Adrenal gland (tissue), 19 donors: ENCODE measurements at places on chromosomes 6 and 20. TPM values are rescaled to one million over a fixed set of nuclear protein-coding genes. Genes with fewer than 3 reads are reported as not detected.

Gene HSPA12B
- total RNA-seq = 2.8 TPM

Gene TRERF1
- total RNA-seq = 8.4 TPM

Gene PARD6B
- total RNA-seq = 7.8 TPM

Gene PKIB
- total RNA-seq = 2.8 TPM

Gene LY6G6D
- total RNA-seq = not detected

Gene HUS1B
- total RNA-seq = 0.29 TPM

Gene STMND1
- not detected for total RNA-seq

Gene ADAM33
- 3.4 TPM for total RNA-seq

Gene ID1
- 103 TPM for total RNA-seq

GRCh38 chr6:81739230-81740195, 13.0 kb downstream of the TENT5A start:
- H3K4me1 ChIP-seq = no peaks in the 10 kb centered on the region
- no peak overlapping the region for H3K27ac ChIP-seq
- no peaks in the 10 kb centered on the region for H3K36me3 ChIP-seq
- H3K4me3 ChIP-seq = no peak overlapping the region

DNA sequence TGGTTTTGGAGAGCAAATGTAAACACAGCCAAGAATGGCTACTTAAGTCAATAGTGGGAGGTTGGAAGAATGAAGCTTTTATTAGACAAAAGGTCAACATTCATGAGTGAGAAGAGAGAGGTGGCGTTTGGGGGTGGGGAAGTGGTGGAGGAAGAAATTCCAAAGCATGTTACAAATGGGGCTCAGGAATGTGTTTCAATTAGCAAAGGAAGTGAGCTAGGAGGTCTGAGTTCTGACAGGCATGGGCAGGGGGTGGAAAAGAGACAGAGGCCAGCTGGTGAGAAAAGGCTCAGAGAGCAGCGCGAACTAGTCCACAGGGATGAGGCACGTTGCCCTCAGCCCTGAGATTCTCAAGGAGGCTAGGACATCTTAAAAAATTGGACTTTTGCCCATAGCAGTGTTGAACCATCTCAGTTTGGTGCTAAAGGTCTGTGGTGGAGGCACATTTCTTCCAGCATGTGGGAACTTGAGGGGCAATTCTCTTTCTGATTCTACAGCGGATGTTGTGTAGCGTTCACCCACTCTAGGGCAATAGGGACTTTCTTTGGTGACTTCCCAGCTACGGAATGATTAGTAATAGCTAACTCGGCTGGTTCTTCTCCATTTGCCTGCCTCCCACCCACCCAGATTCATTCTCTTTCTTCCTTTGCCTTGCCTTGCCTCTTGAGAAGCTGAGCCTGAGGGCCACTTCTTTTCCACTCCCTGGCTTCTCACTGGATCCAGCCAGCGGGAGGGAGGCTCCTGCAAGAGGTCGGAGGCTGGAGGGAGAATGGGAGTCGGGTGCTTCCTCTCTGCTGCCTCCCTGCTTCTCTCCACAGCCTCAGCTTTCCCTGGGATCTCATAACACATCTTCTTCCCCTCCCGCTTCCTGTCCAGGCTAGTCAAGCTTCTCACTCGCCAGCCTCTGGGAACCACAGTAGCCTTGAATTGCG, 45.1 kb upstream of the NEDD9 start:
- H3K4me3 ChIP-seq = no peak overlapping the region
- H3K27me3 ChIP-seq = no peaks in the 10 kb centered on the region
- no peak for DNase-seq
- no peaks in the 10 kb centered on the region for H3K36me3 ChIP-seq
- no peaks in the 10 kb centered on the region for H3K4me1 ChIP-seq
- H3K27ac ChIP-seq = peak overlapping the region; percentile 32

DNA sequence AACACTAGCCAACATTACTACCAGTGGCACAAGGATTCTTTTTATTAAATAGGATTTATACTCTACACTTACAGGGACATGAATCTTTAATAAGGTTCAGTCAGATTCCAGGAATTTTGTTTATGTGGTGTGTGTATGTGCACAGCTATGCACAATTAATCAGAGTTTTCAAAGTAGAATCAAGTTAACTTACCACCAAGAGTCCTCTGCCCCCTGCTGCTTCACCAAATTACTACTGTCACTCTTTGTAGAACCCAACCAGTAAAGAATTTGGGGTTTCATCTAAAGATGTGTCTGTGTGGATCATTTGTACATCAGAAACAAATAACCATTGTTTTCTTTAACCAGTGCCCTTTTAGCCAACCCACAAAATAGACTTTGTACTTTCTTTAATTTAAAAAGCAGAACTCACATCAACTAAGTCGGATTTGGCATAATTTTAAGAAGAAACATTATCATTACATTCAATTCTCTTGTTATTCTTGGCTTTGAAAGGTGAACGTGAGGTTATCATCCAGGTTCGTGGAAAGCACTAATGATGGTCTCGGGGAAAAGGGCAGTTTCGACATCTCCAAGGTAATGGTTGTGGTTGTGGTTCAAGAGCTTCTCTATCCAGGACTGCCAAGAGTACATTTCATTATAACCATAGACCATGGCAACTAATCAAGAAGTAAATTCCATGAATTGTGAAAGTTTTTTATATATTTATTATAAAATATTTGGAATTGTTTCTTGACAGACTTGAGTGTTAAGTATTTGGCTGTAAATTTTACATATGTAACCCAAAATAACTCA, 514.3 kb upstream of the ID4 start:
- no peaks in the 10 kb centered on the region for H3K36me3 ChIP-seq
- H3K4me3 ChIP-seq = no peak overlapping the region
- H3K4me1 ChIP-seq = no peaks in the 10 kb centered on the region
- no peaks in the 10 kb centered on the region for H3K27me3 ChIP-seq

DNA sequence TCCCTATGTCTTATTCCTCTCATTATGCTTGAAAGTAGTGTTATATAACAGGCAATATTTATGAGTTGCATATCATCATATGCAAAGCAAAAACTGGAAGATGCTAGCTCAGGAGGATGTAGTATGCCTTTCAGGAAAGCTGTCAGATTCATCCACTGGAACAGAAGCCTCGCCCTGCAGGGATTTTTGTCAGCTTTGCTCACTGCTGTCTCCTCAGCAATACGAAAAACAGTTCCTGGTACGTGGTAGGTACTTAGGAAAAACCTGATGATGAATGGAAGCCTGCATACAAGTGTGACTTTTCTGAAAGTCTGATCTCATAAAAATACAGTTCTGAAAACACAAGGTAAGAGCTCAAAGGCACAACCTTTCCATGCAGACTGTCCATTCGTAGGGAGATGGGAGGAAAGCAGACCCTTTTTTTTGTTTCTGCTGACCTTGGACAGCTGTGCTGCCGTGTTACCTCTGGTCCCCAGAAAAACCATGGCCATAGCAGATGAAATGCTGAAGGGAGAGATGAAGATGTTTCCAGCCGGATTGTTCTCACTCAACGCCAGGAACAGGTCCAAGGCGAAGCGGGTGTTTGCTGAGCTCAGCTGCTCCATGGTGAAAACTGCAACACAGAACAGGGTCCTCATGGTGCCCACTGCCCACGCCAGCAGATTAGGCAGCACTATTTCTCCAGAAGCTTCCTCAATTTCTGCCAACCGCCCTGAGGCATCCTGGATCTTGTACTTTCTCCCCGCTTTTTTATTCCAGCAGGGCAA, 1.5 kb downstream of the SERPINB1 start:
- peaks cover 41% of the 10 kb centered on the region for H3K4me1 ChIP-seq
- H3K36me3 ChIP-seq = no peaks in the 10 kb centered on the region
- no peaks in the 10 kb centered on the region for H3K27me3 ChIP-seq

DNA sequence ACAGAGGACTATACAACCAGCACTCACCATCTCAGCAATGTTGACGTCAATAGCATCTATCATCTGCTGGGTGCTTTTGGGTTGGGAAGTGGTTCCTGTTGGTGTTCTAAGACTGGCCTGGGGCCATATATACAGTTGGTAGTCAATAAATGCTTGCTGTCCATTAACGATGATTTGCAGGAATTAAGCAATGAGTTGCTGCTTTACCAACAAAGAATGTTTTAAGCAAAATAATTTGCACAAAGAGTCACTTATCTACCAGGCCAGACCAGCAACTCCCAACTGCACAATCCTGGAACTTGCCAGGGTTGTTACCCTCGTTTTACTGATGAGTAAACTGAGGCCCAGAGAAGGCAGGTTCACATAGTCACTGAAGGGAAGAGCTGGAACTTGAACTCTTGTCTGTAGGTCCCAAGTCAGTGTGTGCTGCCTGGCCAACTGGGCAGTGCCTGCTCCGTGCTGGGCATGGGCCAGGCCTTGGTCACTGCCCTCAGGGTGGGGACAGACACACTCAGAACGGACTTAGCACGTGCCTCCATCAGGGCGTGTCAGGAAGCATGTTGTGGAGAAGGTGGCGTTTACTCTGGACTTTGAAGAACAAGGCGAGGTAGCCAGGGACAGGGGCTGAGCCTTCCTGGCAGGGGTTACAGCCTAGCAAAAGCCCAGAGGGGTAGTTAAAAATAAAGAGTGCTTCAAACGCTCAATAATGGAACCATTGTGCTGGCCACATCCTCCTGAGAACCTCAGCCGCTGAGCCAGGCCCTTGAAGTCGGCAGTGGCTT, 2.5 kb upstream of the SRC start:
- no peak overlapping the region for H3K4me3 ChIP-seq
- H3K4me1 ChIP-seq = no peaks in the 10 kb centered on the region
- H3K27me3 ChIP-seq = no peaks in the 10 kb centered on the region
- DNase-seq = no peak
- no peak overlapping the region for H3K27ac ChIP-seq
- H3K36me3 ChIP-seq = no peaks in the 10 kb centered on the region

- H3K27me3 ChIP-seq = no peaks in the 10 kb centered on the region
- H3K27ac ChIP-seq = no peak overlapping the region
- H3K4me1 ChIP-seq = no peaks in the 10 kb centered on the region
- no peaks in the 10 kb centered on the region for H3K36me3 ChIP-seq
- no peak for DNase-seq
- no peak overlapping the region for H3K4me3 ChIP-seq
These were observed 90.7 kb downstream of the PLG start for GRCh38 chr6:160792708-160793107.

GRCh38 chr20:23689399-23689690, 507 bp upstream of the CST4 start:
- no peaks in the 10 kb centered on the region for H3K4me1 ChIP-seq
- H3K36me3 ChIP-seq = no peaks in the 10 kb centered on the region
- H3K27ac ChIP-seq = no peak overlapping the region
- H3K27me3 ChIP-seq = no peaks in the 10 kb centered on the region

DNA sequence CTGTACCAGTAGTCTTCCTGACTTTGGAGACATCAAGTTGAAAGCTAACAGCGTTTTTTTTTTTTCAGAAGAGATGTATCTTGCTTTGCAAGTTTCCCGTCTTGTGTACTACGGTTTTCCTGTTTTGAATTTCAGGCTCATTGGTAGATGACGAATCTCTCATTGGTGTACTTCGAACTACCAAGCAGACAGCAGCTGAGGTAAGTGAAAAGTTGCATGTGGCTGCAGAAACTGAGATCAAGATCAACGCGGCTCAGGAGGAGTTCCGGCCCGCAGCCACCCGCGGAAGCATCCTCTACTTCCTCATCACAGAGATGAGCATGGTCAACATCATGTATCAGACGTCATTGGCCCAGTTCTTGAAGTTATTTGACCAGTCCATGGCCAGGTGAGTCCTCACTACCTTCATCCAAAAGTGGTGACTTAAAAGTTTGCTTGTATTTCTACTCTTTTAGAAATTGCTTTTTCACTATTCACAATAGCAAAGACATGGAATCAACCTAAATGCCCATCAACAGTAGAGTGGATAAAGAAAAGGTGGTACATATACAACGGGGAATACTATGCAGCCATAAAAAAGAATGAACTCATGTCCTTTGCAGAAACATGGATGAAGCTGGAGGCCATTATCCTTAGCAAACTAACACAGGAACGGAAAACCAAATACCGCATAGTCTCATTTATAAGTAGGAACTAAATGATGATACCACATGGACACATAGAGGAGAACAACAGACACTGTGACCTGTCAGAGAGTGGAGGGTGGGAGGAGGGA, 110.6 kb upstream of the GLP1R start:
- no peaks in the 10 kb centered on the region for H3K36me3 ChIP-seq
- H3K27me3 ChIP-seq = no peaks in the 10 kb centered on the region
- no peak overlapping the region for H3K4me3 ChIP-seq
- no peak for DNase-seq
- H3K4me1 ChIP-seq = no peaks in the 10 kb centered on the region
- H3K27ac ChIP-seq = no peak overlapping the region

DNA sequence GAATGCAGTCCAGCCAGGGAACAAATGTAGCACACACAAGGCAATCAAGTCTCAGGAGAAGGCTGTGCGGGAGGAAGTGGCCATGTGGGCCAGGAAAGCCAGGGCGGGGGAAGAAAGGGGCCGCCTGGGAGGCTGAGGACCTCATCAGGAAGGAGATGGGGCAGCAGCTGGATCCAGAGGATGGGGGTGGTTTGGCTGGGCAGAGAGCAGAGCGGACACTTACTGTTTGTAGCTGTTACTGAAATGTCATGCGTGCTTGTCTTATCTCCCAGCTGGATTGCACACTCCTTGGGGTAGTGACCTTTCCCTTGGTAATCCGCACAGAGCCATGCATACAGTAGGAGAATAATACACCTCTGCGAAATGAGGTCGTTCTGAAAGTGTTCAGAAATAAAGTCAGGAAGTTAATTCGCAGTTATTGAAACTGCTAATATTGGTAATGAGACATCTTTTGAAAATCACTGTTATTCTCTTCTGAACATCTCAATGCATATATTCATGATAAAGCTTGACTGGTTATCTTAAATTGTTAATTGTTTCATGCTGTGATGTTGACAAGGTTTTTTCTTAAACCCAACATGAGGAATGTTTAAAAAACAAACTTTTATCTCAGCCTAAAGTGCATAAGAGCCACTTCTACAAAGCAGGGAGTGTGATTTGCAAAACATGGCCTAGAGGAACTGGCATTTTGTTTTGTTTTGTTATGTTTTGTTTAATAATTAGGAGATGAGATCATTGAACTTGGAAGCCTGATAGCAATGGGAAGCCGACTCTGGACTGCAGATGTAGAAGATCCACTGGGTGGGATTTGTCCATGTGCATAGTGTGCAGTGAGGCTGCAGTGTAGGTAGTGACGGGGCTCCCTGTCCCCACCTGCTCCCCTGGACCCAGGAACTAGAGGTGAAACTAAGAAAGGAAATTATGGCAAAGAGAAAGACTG, 18.0 kb upstream of the MAP3K4 start:
- no peaks in the 10 kb centered on the region for H3K27me3 ChIP-seq
- no peak for DNase-seq
- no peaks in the 10 kb centered on the region for H3K36me3 ChIP-seq
- no peak overlapping the region for H3K27ac ChIP-seq
- no peak overlapping the region for H3K4me3 ChIP-seq

- no peak for DNase-seq
- peaks cover 7% of the 10 kb centered on the region for H3K4me1 ChIP-seq
- H3K36me3 ChIP-seq = no peaks in the 10 kb centered on the region
- no peak overlapping the region for H3K4me3 ChIP-seq
These were observed 63.2 kb upstream of the BMP2 start for GRCh38 chr20:6704132-6704861.
